Karpas-422 (cell line): ENCODE measurements at places on chromosomes 2 and 18. TPM values are rescaled to one million over a fixed set of nuclear protein-coding genes. Genes with fewer than 3 reads are reported as not detected.

DNA sequence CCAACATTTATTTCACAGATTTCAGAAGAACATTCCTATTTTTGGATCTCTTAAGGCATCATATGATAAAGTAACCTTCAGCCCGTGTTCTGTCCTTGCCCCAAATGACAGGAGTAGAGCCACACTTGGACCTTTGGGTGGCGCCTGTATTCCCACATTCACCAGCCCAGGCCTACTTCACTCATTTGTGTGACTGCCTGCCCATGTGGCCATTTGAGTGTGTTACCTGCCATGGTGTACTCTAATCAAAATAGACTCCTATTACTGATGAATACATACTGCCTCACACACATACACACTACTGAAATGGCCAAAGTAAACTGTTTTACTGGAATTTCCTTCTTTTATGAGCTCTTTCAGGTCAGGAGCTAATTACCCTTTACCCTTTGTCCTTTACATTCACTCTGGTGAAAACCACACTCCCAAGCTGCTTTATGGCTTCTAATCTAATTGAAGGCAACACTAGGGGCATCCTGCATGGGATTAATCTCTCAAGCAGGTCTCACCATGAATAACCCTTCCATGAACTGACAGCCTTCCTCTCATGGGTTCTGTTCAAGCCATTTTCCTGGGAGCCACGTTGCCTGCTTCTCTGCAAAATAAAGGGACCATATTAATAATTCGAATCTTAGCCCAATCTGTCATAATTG, 271.0 kb upstream of the GALNT5 start:
- no peak overlapping the region for H3K4me3 ChIP-seq
- no peak for DNase-seq
- no peak overlapping the region for H3K27ac ChIP-seq
- H3K27me3 ChIP-seq, result no peaks in the 10 kb centered on the region

The EDAR gene
- total RNA-seq, result not detected in 2 replicates

The HYCC2 gene
- 10.4 and 40.0 TPM in 2 replicates for total RNA-seq

DNA sequence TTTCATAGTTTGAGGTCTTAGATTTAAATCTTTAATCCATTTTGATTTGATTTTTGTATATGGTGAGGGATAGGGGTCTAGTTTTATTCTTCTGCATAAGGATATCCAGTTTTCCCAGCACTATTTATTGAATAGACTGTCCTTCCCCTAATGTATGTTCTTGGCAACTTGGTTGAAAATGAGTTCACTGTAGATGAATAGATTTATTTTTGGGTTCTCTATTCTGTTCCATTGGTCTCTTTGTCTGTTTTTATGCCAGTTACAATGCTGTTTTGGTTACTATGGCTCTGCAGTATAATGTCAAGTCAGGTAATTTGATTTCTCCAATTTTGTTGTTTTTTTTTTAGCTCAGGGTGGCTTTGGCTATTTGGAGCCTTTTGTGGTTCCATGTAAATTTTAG, 5.9 kb downstream of the FAM171B start:
- no peaks in the 10 kb centered on the region for H3K27me3 ChIP-seq
- H3K36me3 ChIP-seq, result no peaks in the 10 kb centered on the region
- H3K27ac ChIP-seq, result no peak overlapping the region

The ATP8B1 gene
- not detected in 2 replicates for total RNA-seq

DNA sequence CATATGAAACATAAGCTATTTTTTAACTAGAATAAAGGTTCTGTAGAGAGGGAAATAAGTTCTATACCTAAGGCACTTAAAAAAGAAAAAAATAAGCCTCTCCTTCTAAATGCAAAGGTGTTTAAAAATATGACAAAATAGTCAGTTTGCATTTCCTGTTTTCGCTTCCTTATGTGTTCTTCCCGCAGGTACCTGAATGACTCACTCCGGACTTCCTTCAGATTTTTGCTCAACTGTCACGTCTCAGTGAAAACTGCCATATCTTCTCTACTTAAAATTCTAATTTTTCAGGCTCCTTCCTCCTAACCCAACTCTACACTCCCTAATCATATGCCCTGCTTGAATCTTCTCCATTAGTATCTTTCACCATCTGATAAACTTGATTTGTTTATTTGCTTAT, 1333.1 kb downstream of the LRP1B start:
- no peaks in the 10 kb centered on the region for H3K36me3 ChIP-seq
- no peaks in the 10 kb centered on the region for H3K27me3 ChIP-seq
- no peak for DNase-seq
- no peaks in the 10 kb centered on the region for H3K4me1 ChIP-seq
- no peak overlapping the region for H3K27ac ChIP-seq

DNA sequence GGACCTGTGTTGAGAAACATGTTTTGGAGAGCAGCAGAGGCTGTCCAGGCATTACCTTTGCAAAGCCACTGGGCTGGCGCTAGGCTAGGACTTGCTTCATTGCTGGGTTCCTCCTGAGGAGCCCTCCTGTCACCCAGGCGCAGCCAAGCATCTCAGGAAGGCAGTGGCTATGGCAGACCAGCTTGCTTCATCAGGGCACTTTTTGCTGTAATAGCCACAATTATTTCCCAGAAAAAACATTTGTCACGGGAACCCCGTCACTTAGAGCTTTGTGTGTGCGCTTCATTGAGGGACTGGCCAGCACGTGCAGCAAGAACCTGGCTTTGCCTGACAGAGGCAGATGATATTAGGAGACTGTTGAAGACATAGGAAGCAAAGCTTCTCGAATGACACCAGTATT, 36.4 kb downstream of the SLC20A1 start:
- H3K4me1 ChIP-seq, result no peaks in the 10 kb centered on the region
- no peaks in the 10 kb centered on the region for H3K36me3 ChIP-seq
- no peaks in the 10 kb centered on the region for H3K27me3 ChIP-seq
- no peak overlapping the region for H3K4me3 ChIP-seq

The STK17B gene
- 224 and 353 TPM in 2 replicates for total RNA-seq

DNA sequence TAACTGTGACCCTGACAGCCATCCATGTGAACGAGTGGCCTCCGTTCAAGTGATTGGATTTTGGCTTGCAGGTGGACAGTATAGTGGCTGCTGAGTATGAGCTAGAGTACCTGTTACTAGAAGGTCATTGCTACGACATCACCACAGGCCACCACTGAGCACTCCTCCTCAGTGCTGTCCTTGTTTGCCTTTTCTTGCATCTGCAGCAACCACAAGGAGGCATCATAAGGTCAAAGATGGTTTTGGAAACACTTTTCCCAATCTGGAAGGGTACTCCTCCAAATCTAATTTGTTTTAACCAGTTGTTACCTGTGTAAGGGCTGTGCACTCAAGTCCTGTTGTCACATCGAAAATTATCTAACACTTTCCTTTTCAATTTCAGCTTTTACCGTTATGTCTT, 81.2 kb downstream of the UGGT1 start:
- no peak overlapping the region for H3K27ac ChIP-seq
- H3K4me3 ChIP-seq, result no peak overlapping the region
- DNase-seq, result no peak
- H3K27me3 ChIP-seq, result no peaks in the 10 kb centered on the region
- H3K4me1 ChIP-seq, result peaks cover 17% of the 10 kb centered on the region

- peak; percentile 67 for DNase-seq
- H3K4me3 ChIP-seq, result peak overlapping the region; percentile 88
- H3K36me3 ChIP-seq, result no peaks in the 10 kb centered on the region
- peak overlapping the region; percentile 66 for H3K27ac ChIP-seq
- H3K4me1 ChIP-seq, result peaks cover 45% of the 10 kb centered on the region
Measured at GRCh38 chr2:170929686-170930050, 615 bp downstream of the GORASP2 start.

GRCh38 chr2:88069117-88069516, 1.5 kb downstream of the SMYD1 start:
- no peak for DNase-seq
- no peaks in the 10 kb centered on the region for H3K27me3 ChIP-seq
- H3K4me3 ChIP-seq, result no peak overlapping the region
- no peaks in the 10 kb centered on the region for H3K36me3 ChIP-seq
- no peaks in the 10 kb centered on the region for H3K4me1 ChIP-seq
- H3K27ac ChIP-seq, result no peak overlapping the region

DNA sequence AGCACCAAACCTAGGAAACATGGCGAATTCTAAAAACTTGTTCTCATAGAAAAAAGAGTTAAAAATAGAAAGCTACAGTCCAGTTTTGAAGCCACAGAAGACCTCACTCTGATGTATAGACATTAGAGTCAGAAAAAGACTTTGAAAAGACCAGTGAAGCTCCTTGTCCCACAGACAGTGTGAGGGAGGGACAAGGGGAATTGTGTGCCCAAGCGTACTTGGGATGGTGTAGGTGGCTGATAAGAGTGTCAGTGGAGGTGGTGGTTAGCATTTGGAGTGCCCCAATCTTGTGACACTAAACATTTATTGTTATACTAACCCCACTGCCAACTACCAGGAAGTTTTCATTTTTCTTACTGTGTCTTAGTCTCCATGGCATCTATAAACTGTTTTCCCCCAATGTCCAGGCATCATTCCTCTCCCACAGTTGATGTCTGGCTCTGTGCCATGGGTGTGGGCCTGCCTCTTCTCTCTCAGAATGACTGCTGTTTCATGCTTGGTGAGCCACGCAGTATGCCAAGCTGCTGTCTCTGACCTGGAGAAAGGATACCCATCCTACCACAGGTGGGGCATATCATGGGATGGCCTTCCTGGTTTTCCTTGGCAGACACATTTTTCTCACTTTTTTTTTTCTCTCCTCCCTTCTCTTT, 161.4 kb downstream of the RPIA start:
- H3K36me3 ChIP-seq, result peaks cover 14% of the 10 kb centered on the region
- peak; percentile 64 for DNase-seq
- peak overlapping the region; percentile 100 for H3K27ac ChIP-seq
- no peak overlapping the region; the same call in 1 of the 2 replicates for H3K4me3 ChIP-seq
- H3K27me3 ChIP-seq, result no peaks in the 10 kb centered on the region

The TGFA gene
- not detected in 2 replicates for total RNA-seq

- H3K27me3 ChIP-seq, result no peaks in the 10 kb centered on the region
- no peaks in the 10 kb centered on the region for H3K4me1 ChIP-seq
- no peak overlapping the region for H3K27ac ChIP-seq
- DNase-seq, result peak; percentile 26
Measured at GRCh38 chr2:165772183-165772582, 21.9 kb downstream of the GALNT3 start.

The MAL gene
- not detected in 2 replicates for total RNA-seq

DNA sequence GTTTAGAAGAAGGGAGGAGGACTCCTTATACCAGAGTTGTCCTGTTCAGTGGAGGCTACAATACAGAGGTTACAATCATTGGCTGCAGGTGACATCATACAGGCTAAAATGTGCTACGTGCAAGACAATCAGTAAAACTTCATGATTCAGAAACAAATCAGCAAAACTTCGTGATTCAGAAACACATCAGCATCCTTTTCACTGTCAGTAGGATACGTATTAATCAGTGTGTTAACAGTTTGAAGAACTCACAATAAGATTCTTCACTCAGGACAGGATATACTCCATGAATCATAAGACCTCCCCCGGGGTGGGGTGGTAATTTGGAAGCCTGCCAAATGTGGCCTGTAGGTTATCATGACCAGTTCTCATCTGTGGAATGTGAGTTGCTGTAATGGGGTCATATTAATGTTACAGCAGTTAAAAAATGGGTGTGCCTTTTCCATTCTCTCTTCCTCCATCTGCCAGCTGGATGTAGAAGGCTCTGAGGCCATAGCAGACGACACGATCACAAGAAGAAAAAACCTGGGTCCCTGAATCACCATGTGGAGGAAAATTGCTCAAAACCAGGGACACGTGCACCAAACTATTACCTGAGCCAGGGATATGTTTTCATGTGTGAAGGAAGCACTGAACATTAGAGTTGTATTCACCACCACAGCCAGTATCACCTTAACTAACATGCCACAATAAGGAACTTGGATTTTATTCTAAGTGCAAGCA, 134.8 kb upstream of the CREB1 start:
- no peak overlapping the region for H3K4me3 ChIP-seq
- H3K27ac ChIP-seq, result no peak overlapping the region
- DNase-seq, result no peak
- H3K4me1 ChIP-seq, result no peaks in the 10 kb centered on the region
- H3K27me3 ChIP-seq, result no peaks in the 10 kb centered on the region

GRCh38 chr2:234291765-234292204, 205.1 kb downstream of the ARL4C start:
- no peaks in the 10 kb centered on the region for H3K27me3 ChIP-seq
- no peak overlapping the region for H3K27ac ChIP-seq
- no peak for DNase-seq

The DNER gene
- total RNA-seq, result not detected in 2 replicates

- peaks cover 13% of the 10 kb centered on the region for H3K4me1 ChIP-seq
- no peak for DNase-seq
- H3K27me3 ChIP-seq, result no peaks in the 10 kb centered on the region
Measured at GRCh38 chr2:120738786-120739437, 3.2 kb downstream of the GLI2 start.

The IL36G gene
- not detected in 2 replicates for total RNA-seq
